ENCODE measurements at places on chromosomes 2 and 18.

DNA sequence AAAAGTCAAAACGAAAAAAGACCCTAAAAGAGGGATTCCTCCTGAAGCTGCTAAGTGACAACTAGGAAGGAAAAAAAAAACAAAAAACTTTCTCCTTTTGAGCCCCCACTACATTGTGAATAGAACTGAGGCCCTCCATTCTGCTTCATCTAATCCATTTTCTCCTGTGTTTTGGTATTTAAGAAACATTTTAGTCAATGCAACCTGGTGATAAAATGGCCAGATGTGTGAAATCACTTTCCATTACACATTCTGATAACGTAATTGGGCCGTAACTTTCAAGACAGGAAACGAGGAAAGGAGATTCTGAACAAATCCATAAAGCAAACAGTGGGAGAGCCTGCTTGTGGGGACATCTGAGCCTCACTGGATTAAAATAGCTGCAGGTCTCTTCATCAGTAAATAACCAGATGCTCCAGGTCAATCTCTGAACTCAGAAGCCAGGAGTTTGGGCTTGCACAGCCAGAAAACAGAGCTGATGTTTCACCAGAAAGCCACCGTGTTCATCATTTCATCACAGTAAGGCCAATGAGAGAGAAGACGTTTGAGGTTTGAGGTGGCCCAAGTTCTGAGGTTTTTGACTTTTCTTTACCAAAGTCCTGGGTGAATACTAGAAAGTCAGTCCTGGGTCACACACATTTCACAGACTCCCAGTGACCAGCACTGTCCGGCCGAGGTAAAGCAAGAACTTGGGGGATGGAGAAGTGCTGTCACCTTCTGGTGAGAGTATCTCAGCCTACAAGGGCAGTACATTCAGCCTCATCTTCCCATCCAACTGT is 47.8 kb downstream of the TGFA start:
- no peak for DNase-seq

DNA sequence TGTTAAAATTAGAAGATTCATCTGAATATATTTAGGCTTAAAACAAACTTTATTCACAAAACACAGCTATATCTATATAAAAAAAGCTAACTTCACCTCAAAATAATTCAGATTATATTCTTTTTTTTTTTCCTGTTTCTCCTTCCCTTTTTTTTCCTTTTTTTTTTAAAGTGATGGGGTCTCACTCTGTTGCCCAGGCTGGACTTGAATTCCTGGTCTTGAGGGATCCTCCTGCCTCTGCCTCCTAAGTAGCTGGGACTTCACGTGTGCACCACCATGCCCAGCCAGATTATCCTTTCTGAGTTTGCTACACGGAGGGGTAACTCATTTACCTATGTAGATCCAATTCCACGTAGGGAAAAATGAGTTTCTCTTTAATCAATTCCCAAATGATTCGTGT is 3.8 kb downstream of the IDH1 start:
- DNase-seq = no peak

- no peak for DNase-seq
These were observed 402.2 kb downstream of the NCKAP5 start for GRCh38 chr2:133166031-133166430.

- DNase-seq = no peak
These were observed 119.6 kb downstream of the MTX2 start for GRCh38 chr2:176388861-176389260.

- no peak for DNase-seq
These were observed 63.4 kb downstream of the SMAD7 start for GRCh38 chr18:48887294-48887904.

DNA sequence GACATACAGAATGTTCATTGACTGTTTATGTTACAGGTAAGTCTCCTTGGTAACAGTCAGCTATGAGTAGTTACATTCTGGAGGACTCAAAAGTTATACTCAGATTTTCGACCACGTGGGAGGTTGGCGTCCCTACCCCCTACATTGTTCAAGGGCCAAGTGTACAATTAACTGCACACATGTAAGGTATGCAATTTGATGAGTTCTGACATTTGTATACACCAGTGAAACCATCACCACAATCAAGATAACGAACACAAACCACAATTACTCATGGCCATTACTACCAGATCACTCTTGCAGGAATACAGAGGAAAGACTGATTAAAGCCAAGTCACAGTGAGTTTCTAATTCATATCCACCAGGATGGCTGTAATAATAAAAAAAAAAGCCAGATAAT is 39.6 kb upstream of the LDLRAD4 start:
- DNase-seq = no peak

DNA sequence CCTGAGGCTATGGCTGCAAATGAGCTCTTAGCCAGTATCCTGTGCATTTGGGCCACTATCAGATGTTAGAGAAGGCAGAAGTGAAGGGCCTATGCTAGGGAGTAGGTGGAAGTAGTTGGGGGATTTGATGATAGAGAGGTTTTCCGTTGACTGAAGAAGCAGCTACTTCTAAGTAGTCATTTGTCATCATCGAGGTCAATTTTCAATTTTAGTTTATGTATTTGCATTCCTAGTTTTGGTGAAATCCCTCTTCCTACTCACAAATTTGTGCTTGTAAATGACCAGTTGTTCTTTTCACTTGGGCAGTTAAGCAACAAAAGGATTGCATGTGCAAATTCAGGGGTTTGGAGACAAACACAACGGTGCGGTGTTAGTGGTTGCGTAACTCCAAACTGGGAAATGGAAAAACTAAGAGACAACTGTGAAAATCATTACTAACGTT is 48.5 kb upstream of the PELI1 start:
- DNase-seq = no peak

DNA sequence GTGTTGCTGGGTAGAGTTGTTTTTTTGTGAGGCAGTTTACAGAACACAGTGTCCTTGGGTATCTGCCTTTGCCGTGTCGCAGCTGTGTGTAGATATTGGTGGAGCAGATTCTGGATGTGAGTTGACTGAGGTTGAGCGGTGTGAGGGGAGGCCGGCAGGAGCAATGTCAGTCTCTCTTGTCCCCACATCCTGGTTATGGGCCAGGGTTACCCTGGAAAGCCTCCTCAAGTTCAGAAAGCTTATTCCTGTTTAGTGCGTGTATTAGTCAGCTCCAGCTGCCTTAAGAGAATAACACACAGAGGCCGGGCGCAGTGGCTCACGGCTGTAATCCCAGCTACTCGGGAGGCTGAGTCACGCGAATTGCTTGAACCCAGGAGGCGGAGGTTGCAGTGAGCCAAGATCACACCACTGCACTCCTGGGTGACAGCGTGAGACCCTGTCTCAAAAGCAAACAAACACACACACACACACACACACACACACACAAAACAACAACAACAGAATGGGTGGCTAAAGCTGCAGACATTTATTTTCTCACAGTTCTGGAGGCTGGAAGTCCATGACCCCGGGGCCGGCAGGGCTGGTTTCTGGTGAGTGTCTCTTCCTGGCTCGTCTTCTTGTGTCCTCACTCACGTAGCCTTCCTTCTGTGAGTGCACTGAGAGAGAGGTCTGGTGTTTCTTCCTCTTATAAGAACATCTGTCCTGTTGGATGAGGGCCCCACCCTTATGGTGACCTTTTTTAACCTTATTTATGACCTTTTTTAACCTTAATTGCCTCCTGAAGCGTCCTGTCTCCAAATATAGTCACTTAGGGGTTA is 5.1 kb downstream of the NCK2 start:
- no peak for DNase-seq

DNA sequence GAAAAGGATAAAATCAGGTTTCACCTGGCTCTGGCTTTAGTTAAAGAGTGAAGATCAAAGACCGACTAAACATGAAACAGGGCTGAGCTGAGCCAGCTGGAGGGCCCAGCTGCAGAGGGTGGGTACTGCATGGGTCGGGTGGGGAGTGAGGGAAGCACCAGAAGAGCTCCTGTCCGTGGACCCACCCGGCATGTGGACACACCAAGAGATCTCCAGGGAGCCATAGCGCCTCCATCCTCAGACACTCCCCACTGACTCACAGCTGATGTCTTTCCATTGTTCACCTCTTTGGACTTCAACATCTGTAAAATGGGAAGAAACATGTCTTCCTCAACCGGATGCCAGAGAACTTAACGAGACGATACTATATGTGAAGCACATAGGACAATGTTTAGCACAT is 178.3 kb upstream of the KLHL29 start:
- no peak for DNase-seq

- no peak for DNase-seq
These were observed 73.6 kb downstream of the CD226 start for GRCh38 chr18:69874058-69874457.

DNA sequence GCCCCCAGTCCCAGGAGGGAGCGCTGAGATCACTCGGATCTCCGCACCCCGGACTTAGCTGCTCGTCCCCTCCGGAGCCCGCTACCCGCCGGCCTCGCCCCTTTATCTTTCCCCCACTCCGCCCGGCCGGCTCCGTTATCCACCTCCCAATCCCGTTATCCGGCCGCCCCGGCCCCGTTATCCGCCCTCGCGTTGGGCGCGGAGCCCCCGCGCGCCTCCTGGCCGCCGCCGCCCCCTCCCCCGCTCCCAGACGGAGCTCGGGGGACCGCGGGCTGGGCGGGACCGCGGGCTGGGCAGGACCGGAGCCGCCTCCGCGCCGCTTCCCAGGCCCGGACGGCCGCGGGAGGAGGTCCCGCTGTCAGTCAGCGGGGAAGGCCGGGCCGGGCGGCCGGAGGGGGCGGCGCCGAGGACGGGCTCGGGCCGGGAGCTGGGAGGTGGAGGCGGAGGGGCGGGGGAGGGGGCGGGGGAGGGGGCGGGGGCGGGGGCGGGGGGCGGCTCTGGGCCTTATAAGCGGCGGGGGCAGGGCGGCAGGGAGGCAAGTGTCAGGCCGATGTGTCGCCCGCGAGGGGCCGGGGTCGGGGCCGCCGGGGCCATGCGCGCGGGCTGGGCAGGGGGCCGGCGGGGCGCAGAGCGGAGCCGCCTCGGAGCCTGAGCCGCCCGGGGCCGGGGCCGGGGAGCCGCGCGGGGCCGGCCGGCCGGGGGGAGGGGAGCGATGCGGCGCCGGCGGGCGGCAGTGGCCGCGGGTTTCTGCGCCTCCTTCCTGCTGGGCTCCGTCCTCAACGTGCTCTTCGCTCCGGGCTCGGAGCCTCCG is at the start of gene PKDCC:
Gene PKDCC, plus strand, starts transcription at position 534 of the 811 bp plus-strand sequence. Its CDS starts 179 bp downstream, at position 713.
- DNase-seq = no peak

GRCh38 chr18:2840521-2840920 is 6.3 kb upstream of the EMILIN2 start:
- DNase-seq = no peak

DNA sequence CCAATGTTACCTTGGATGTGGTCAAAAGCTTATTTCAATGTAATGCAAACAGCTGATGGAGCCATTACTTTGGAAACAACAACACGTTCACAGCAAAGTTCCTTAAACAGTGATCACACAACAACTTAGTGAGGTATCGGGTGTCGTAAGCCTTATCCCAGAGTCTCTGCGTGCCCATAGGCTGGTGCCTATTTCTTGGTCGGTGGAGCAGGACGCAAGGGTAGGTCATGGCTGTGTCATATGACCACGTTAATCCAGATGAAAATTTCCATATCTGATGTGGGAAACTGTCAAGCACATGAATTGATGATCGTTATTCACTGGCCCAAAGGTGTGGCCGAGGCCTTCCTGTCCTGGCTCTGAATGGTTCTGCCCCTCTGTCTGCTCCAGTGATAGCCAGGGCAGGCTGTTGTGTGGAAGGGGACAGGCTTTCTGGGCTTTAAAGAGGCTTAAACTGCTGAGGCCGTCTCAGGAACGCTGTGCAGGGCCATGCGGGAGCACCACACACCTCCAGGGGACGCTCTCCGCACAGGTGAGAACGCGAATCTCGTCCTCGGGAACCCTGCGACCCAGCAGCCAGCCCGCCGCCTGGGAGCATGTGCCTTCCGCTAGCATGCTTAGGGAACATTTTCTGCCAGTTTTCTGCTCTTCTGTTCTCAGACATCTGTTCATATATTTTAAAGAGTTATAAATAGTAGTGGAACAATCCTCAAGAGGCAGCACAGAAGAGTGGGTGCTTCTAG is 90.6 kb downstream of the KCTD1 start:
- DNase-seq = no peak

- no peak for DNase-seq
These were observed 90.4 kb downstream of the ANTXR1 start for GRCh38 chr2:69103419-69103818.

- peak; percentile 95 for DNase-seq
These were observed at the start of gene DUSP19 for GRCh38 chr2:183078464-183079138. DUSP19 (plus strand) TSS chr2:183078747; CDS start chr2:183078934, 187 bp downstream.

- no peak for DNase-seq
These were observed 272.5 kb downstream of the TDRD15 start for GRCh38 chr2:21396252-21396651.

DNA sequence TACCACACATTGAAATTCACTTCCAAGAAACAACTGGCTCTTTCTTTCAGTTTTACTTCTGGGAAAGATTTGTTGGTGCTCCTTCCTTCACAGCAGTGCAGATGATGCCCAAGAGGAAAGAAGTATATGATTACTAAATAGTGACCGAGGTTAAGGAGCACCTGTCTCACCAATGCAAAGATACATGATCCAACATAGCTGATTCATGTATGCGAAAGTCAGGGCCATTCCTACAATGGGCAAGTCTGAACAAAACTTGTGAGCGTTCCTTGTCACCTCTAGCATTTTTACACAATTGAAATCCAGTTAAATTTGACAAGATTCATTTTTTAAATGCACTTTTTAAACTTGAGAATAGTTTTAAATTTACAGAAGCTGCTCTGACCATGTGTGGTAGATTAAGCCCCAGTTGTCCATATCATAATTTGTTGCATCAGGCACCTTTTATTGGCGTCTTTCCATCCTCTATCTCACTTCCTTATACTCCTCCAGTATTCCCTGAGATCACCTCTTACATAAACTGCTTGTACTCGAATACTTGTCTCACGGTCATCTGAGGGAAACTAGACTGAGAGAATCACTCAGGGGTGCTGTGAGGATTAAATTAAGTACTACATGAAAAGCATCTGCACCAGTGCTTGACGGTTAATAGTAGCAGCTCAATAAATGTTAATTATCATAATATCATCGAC is 438.8 kb upstream of the CDH20 start:
- DNase-seq = no peak

DNA sequence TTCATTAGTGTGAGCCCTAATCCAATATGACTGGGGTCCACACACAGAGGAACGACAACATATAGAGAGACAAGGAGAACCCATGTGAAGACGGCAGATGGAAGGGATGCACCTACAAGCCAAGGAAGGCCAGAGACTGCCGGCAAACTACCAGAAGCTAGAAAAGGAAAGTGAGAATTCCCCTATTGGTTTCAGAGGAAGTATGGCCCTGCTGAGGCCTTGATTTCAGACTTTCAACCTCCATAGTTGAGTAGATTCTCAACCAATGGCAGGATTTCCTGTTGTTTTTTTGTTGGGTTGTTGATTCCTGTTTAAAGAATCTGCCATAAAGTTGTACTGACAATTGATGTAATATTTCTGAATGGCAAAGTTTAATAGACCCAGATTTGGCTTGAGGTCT is 241.5 kb downstream of the SATB2 start:
- no peak for DNase-seq

GRCh38 chr2:143177096-143177786 is 48.0 kb downstream of the ARHGAP15 start:
- peak; percentile 55 for DNase-seq

DNA sequence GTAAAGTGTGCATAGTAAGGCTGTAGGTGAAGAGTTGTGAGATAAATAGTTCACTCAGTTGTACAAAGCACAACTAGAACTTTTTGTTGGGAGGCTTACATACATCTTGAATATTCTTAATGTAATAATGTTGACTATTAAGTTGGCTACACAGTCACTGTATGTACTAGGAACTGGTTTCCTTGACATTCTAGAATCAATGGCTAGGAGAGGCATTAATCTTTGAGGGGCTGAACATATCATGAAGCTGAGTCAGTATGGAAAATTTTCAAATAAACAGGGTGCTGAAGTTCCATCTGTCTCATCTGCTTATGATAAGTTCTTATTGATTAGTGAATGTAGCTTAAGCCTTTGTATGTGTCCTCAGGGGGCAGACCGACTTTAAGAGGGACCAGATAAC is 23.4 kb downstream of the METTL21A start:
- DNase-seq = no peak

- no peak for DNase-seq
These were observed 45.5 kb upstream of the CAVIN2 start for GRCh38 chr2:191892391-191892790.

All from GM12878 (cell line).